ENCODE measurements at places on chromosomes 5 and 9.
A peak's percentile ranks its signal among the peaks of the same experiment; 100 is the strongest.

DNA sequence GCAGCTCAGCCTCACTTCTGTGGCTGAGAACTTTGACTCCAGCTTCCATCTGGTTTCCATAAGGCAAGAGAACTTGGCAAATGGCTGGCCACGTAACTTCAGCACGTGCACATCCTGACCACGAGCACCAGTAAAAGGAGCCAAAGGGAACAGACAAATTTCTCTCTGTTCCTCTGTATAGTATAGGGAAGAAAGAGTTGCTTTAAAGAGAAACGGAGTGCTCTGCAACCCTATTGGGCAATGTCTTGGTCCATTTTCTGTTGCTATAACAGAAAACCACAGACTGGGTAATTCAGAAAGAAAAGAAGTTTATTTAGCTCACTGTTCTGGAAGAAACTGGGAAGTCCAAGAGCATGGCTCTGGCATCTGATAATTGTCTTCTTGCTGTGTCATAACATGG lies 558.7 kb downstream of the ACTL7B start:
- no peak for DNase-seq

- DNase-seq = peak; percentile 29
Measured at GRCh38 chr5:68710514-68710913, 383.3 kb upstream of the SLC30A5 start.

DNA sequence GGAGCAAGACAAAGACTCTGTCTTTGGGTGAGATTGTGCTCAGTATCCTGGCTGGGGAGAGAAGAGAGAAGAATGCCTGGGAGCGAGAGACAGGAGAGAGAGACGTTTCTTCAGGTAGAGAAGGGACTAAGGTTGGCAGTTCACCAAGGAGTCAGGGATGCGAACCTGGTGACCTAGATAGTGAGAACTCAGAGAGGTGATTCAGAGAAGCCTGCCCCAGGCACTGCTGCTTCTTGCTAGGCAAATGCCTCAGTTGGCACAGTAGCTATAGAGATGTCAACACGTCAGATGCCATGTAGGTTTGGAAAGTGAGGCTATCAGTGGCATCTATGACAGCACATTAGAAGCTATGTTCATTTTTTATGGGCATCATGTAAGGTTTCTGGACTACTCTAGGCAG lies 231.6 kb upstream of the VLDLR start:
- no peak for DNase-seq

DNA sequence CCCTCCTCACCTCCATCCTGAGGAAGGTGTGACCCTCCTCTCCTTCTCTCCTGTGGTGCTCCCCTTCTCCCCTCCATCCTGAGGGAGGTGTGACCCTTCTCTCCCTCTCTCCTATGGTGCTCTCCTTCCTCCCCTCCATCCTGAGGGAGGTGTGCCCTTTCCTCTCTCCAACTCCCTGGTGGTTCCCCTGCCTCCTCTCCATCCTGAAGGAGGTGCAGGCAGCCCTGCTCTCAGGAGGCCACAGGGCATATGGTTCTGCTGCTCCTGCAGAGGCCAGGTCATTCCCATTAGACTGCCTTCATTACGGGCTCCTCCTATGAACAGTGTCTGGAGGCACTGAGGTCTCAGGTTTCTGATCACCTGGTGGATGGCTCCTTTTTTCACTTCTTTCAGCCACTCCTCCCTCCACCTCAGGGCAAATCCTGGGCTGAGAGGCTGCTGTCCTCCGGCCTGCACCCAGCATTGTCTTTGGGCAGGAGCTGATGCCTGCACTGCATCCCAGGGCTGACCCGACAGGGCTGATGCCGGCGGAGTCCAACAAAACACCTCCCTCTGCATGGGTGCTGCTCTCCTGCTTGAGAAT lies 197.1 kb downstream of the MED10 start:
- no peak for DNase-seq

DNA sequence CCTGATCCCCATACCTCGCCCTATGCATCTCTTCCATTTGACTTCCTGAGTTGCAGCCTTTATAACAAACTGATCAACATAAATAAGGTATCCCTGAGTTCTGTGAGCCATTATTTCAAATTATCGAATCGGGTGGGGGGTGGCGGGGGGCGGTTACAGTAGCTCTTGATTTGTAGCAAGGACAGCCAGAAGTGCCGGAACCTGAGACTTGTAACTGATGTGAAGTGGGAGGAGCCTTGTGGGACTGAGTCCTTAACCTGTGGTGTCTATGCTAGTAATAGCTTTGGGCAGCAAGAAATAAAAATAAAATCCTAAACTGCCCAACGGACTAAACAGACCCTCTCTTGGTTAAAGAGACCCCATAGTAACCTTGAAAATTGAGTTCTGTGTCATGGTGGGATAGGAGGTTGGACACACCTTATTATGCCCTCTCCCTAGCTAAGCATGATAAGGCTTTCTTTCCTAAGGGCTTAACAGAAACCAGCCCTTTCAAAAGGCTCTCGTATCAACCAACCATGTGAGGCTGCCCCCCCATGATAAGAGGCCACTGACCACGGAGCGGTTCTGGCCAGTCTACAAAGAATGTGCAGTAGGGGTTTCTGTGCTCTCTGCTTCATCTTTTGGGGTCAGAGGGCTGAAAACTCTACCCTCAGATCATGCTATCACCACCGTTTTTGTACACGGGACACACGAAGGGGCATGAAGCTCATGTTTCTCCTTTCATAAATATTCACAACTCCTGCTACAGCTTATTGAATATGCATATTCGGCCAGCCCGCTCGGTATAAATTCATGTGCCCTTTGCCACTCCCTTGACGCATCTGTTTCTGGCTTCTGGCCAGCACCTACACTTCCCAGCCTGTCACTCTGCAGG lies 39.5 kb upstream of the IQGAP2 start:
- peak; percentile 50 for DNase-seq

DNA sequence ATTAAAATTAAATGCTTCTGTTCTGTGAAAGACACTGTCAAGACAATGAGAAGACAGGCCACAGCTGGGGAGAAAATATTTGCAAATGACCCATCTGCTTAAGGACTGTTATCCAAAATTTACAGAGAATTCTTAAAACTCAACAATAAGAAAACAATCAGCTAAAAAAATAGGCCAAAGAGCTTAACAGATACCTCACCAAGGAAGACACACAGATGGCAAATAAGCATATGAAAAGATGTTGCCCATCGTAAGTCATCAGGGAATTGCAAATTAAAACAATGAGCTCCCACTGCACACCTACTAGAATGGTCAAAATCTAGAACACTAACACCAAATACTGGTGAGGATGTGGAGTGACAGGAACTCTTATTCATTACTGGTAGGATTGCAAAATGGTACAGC lies 10.3 kb downstream of the WNK2 start:
- DNase-seq = no peak

- DNase-seq = no peak
Measured at GRCh38 chr5:157748760-157749461, 5.4 kb downstream of the LSM11 start.

GRCh38 chr5:126683912-126684311 lies 83.2 kb downstream of the PHAX start:
- DNase-seq = no peak

DNA sequence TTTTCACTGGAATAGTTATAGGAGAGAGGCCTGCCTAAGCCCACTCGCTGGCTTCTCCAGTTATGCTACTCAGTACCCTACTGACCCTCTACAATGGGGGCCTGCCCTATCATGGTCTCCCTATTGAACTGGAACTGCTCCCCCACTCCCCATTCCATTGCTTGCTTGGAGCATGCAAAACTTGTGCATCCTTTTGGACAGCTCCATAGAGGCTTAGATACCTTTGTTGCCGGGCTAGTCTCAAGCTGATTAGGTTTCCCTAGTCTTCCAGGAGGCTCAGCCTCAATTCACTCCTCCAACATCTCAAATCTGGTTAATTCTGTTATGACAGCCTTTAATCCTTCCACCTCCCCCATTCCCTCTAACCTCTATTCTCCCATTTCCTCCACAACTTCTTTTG lies 39.9 kb downstream of the KIF24 start:
- DNase-seq = no peak

GRCh38 chr5:100760688-100761087 lies 142.4 kb downstream of the ST8SIA4 start:
- DNase-seq = no peak

GRCh38 chr5:137836997-137837396 lies 30.7 kb upstream of the MYOT start:
- no peak for DNase-seq

GRCh38 chr5:125088522-125089105 lies 342.2 kb upstream of the ZNF608 start:
- no peak for DNase-seq

GRCh38 chr9:134290603-134291451 lies 35.4 kb upstream of the RXRA start:
- DNase-seq = no peak

DNA sequence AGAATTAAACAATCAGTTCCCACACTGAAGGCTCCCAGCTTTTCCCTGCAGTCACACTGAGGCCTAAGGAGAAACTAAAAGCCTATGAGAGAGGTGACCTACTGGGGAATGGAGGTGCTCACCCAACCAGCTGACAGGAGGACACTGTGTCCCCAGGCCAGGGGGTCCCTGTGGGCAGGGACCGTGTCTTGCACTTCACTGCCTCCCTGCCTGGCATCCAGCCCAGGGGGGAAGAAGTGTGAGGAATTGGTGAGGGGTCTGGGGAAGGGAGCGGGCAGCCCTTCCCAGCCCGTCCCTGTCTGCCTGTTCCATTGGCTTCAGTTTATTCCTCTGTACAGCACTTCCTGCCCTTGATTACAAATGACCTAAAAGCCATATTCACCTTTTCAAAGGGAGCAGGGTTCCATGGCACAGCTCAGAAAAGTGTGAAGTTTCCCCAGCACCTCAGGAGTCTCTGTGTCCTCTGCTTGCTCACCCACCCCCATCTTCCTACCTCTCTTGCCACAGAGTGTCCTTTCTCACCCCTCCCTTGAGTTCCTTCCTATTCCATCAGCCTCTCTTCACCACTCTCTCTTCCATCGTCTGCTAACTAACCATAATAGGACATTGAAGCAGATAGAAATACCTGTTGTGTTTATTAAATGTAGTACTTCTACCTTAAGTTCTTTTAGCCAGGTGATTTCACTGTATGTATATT lies 12.9 kb downstream of the OTULINL start:
- DNase-seq = no peak

DNA sequence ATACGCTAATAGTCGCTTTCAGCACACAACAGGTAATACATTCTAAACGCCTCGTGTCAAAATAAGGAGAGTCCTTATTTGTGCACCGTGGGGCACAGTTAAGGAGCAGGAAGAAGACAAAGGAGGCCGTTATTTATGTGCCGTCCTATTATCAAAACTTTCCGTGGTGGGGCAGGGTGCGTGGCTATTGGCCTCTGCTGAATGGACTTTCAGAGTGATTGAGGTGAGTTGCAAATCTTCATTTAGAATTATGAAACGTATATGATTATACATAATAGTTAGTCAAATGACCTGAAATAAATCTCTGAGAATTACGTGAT lies 833 bp downstream of the C5orf24 start:
- DNase-seq = peak; percentile 50

DNA sequence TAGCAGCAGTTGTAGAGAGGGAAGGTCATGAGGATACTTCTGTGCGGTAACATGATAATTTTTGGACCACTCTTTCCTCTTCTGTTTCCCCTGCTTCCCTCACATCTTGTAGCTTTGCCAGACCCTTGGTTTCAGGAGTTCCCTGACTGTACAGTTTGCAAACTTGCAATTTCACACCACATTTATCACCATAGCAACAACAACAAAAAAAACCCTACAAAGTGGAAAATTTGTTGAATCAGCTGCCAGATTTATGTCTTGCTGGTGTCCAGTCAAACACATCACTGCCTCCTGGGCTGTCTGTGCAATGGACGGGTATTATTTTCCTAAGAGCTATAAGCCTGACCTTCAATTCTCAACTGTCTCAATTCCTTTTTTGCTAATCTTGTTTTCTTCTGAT lies 751.6 kb downstream of the TLR4 start:
- no peak for DNase-seq

DNA sequence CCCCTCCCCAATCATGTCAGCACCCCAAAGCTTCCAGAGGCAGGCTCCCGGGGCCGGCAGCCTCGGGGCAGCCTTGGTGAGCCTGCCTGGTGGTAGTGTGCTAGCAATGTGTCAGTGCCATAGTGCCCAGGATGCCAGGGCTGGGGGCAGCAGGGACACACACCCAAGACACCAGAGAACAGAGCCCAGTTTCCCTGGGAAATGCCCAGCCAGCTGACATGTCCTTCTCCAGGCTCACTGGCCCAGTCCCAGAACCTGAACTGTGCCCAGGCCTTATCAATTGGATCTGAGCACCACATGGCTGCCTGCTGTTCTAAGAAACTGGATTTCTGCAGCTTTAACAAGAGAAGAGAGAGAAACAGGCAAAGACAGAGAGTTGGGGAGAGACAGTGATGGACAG lies 74.9 kb upstream of the LRRTM2 start:
- no peak for DNase-seq

All from OCI-LY7 (cell line).